Activated CD4-positive, alpha-beta T cell treated with anti-CD3 and anti-CD28 coated beads for 24 hours (primary cell): ENCODE measurements at places on chromosomes 5 and 9.

- no peak for DNase-seq
These were observed 52.3 kb downstream of the COL15A1 start for GRCh38 chr9:98995971-98996504.

DNA sequence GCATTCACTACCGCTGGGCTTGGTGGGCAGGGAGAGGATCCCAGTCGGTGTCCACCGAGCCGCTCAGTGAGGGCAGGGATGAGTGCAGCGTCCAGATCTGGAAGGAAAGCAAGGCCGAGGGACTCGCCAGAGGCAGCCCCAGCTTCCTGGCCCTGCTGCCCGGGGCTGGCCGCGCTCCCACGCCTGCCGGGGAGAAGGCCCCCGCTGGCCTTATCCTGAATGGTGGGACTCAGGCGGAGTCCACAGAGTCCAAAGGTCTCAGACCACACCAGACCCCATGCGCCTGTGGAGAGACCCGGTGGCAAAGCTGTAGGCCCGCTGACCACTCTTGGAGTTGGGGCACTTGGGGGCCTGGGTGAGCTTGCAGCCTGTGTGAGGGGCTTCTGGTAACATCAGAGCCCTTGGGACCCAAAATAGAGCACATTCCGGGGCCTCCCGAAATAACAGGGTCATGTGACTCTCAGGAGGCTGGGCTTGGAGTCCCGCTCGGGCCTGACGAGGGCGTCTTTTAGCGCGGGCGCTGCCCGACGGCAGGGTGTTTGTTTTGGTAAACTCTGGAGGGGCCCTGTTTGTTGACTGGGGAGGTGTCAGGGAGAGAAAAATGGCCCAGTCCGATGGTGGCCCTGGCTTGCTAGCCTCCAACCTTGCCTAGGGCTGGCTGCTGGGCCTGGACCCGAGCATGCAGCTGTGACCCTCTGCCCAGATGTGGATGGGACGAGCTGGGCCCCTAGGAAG lies 2.8 kb downstream of the RXRA start:
- DNase-seq: no peak

GRCh38 chr9:93255494-93255867 lies 71.5 kb downstream of the WNK2 start:
- no peak for DNase-seq

DNA sequence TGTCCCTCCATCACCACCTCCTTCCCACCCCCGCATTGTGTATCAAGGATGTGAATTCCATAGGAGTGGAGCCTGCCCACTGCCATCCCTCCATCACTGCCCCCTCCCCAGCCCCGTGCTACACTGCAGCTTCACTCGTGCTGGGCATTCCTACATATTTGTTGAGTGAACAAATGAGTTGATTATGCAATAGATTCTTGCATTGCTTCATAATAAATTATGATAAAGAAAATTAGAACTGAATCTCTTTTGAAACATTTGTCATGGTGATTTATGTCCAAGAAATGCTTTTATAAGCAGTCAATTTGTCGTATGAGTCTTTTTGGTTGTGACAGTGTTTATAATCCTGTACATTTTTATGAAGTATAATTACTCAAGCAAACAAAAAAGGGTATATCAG lies 83.2 kb downstream of the IRX1 start:
- no peak for DNase-seq

DNA sequence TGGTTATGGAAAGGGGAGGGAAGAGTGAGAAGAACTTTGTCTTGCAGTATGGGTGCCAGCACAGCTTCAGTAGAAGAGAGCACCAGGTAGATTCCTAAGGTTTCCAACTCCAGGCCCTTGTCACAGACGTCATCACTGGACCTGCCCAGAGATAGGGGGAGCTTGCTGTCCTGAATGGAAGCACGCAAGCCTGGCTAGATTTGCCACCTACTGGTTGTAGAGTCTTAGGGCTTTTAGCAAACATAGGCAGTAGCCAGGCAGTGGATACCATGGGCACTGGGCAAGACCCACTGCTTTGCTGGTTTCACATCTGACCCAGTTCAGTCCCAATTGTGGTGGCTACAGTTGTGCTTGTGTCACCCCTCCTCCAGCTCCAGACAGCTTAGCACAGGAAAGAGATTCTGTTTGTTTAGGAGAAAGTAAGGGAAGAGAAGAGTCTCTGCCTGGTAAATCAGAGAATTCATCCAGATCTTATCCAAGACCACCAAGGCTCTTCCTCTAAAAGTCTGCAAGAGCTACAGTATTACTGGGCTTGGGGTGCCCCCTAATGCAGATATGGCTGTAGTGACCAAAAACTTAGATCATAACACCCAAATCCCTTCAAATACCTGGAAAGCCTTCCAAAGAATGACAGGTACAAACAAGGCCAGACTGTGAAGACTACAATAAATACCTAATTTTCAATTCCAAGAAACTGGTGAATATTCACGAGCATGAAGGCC lies 158.9 kb downstream of the HINT1 start:
- DNase-seq: no peak

DNA sequence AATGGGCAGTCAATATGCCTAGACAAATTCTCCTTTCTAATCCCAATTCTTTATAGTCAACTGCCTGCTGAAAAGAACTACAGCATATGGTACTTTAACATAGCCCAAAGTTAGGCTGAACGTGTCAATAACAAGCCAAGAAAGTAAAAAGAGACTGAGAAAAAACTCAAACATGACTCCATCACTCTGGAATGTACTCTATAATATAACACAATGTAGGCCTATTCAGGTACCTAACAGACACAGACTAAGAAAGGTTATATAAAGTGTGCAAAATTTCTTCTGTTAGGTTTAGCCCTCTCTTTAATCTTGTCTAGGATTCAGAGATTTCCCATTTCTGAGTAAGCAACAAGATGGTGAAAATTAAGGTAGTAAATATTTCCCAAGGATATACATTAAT lies 209.7 kb upstream of the PRR16 start:
- no peak for DNase-seq

GRCh38 chr5:60509519-60509918 lies 190.4 kb downstream of the DEPDC1B start:
- DNase-seq: no peak

DNA sequence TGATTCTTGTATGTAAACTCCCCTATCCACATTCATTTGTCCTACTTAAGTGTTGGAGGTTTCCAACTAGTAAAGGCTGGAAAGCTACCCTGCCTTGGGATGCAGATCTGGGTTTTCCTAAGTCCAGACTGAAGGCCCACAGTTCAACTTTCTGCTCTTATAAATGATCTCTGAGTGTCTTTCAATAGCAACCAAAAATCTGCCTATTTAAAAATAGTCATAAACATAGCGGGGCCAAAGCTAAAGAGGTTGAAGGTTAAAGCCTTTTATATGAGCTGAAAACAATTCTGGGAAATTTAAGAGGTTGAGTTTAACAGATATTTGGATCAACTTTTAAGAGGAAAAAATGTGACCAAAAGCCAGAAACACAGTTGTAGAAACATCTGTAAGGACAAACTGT lies 87.2 kb downstream of the NTRK2 start:
- DNase-seq: no peak

DNA sequence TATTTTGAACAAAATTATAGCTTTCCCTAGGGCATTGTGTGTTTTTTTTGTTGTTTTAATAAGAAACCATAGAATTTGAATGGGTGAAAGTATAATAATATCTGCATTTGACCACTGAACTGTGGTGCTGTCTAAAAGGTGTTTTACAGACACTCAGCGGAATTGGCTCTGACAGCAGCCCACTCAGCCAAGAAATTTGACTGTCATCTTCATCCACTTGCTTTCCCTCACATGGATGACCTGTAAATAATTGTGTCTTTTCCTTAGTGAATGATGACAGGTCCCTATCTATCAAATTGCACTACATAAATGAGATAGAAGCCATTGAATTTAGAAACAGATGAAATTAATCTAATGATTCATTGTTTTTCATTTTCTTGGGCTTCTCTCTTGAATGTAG lies 150.0 kb downstream of the PAM start:
- no peak for DNase-seq
